ENCODE measurements at places on chromosomes 5 and 9. TPM values are rescaled to one million over a fixed set of nuclear protein-coding genes. Genes with fewer than 3 reads are reported as not detected.

The REEP2 gene
- polyA plus RNA-seq: not detected

GRCh38 chr9:136865768-136866103, 372 bp downstream of the EDF1 start:
- H3K27me3 ChIP-seq: no peaks in the 10 kb centered on the region
- peak overlapping the region; percentile 85 for H3K4me3 ChIP-seq
- peaks cover 19% of the 10 kb centered on the region for H3K4me1 ChIP-seq
- DNase-seq: no peak

DNA sequence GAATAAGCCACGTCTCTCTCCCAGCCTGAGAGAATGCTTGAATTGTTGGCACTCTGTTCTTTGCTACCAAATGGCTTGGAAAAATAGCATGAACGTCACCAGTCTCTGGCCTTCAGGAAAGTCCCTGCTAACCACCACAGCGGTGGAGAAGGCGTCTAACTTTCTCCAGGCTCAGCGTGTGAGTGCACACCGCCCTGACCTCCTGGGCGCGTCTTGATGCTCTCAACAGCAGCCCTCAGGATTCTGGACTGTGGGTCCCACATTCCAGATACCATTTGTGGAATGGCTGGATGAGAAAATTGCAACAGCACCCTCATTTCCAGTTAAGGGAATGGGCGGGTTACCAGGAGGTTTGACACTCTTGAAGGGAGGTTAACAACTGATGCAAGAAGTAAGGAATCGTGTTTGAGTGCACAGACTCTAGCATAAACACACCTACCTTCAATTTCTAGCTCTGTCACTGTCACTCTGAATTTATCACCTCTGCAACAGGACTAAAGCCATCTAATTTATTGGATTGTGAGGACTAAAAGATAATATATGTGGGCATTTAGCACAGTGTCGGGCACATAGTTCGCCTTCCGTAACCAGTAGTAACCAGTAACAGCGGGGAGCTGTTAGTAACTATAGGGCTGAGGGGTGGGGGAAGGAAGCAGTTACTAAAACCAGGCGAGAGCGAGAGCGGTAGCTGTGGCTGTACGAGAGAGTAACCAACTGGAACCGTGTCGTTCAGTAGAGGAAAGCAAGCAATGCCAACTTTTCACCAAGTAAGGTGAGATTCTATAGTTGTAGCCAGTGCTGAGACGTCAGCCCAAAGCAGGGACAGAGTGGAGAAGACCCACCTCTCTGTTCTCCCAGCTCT, 807 bp upstream of the PLGRKT start:
- peaks cover 22% of the 10 kb centered on the region for H3K4me1 ChIP-seq
- no peaks in the 10 kb centered on the region for H3K36me3 ChIP-seq
- H3K27ac ChIP-seq: peak overlapping the region; percentile 85
- H3K27me3 ChIP-seq: no peaks in the 10 kb centered on the region

DNA sequence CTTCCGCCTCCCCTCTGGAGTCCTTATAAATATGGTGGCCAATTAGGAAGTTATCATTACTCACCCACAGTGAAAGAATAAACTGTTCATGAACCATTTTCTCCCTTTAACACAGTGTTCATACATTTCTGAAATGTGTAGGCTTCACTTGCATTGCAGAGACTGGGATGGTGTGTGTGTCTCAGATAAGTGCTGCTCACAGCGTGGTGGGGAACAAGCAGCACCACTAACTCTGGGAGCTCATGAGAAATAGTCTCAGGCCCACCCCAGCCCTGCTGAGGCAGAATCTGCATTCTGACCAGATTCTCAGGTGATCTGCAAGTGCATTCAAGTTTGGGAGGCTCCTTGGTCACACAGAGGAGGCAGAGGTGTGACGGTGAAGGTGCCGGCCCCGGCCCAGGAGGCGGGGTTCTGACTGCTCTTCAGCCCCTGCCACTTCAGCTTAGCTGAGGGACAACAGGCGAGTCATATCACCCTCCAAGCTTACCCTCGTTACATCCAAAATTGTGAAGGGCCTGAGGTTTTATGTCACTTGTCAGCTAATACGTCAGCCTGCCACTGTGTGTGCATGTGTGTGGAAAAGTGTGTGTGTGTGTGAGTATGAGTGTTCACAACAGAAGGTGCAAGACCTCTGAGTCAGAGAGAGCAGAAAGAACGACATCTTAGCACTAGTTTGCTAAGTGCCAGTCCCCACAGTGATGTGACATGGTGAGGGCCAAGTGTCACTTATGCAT, 34.7 kb downstream of the DAP start:
- H3K4me3 ChIP-seq: no peak overlapping the region
- H3K36me3 ChIP-seq: peaks cover 24% of the 10 kb centered on the region
- H3K4me1 ChIP-seq: peaks cover 15% of the 10 kb centered on the region
- H3K27ac ChIP-seq: no peak overlapping the region

- H3K36me3 ChIP-seq: peaks cover 5% of the 10 kb centered on the region
- H3K27ac ChIP-seq: no peak overlapping the region
- H3K4me1 ChIP-seq: peaks cover 24% of the 10 kb centered on the region
These were observed 3.2 kb downstream of the ZNF131 start for GRCh38 chr5:43123887-43124286.

- no peak overlapping the region for H3K27ac ChIP-seq
- no peak overlapping the region for H3K4me3 ChIP-seq
- H3K4me1 ChIP-seq: no peaks in the 10 kb centered on the region
- H3K36me3 ChIP-seq: peaks cover 28% of the 10 kb centered on the region
These were observed 26.2 kb upstream of the CTNNAL1 start for GRCh38 chr9:109039539-109039938.
